ENCODE measurements at places on chromosomes 1 and 21. TPM values are rescaled to one million over a fixed set of nuclear protein-coding genes. Genes with fewer than 3 reads are reported as not detected.

Gene OR2L2
- 0.10 TPM for total RNA-seq

Gene TSSK3
- 0.70 TPM for total RNA-seq

Gene SERPINC1
- total RNA-seq = 0.23 TPM

DNA sequence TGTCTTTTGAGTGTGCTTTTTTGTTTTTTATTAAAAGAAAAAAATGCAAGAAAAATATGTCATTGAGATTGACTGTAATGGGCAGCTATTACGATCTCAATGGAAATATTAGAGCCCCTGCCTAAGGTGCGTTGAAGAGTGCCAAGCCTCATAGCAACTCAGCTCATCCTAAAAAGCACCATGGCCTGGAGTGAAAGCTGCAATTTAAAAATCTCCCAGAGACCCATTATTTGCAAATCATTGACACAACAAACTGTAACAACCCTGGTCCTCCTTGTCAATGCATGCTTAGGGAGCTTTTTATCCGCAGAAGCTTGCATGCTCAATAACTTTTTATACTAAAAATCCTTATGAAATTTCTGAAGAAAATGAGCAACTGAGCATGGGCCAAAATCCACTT lies 954.5 kb downstream of the ADGRL2 start:
- no peak for DNase-seq

- no peak for DNase-seq
Observed at GRCh38 chr1:110048923-110049601, 14.6 kb downstream of the STRIP1 start.

DNA sequence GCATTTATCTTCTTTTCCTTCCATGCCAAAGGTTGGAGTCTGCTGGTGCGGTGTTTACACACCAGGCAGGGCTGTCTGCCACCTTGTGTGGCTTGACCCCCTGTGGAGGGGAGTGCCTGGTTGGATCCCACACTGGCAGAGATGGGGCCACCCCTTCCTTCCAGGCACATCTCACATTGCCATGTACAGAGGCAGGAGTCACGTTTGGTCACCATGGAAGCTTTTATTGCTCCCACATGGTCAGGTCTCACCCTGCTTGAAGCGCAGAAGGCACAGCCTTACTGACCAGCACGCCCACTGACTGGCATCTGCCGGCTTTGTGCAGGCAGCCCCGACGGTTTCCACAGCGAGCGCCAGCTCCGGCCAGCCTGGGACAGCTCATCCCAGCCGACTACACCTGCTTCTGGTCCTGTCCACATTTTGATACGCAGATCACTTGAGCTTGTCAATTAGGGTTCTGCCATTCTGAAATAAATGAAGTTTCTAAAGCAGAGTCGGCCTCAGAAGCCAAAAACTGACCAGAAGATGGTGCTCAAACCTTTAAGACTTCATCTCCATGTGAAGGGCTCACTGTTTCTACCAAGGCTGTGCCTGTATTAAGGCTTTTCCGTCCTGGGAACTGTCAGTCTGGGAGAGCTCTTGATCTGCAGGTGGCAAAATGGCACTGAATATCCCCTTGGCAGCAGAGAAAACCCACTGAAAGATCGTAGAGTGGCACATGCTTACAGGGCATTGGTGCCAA lies 35.6 kb upstream of the EPHA8 start:
- DNase-seq = no peak

DNA sequence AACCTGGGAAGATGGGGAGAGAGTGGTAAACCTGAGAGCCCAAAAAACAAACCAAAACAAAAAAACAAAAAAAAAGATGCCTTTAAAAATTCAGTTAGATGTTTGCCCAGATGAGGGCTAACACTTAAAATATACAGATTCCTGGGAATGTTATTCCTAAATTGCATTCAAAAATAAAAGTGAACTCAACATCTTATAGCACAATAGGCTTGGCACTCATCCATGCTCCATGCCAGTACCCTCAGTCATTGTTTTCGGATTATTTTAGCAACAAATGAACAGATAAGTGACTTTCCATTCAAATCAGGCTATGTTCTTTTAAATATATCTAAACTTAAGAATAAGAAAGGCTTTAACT lies 3.7 kb downstream of the ATP1A1 start:
- DNase-seq = no peak

Gene FNDC10
- 2.7 TPM for total RNA-seq

DNA sequence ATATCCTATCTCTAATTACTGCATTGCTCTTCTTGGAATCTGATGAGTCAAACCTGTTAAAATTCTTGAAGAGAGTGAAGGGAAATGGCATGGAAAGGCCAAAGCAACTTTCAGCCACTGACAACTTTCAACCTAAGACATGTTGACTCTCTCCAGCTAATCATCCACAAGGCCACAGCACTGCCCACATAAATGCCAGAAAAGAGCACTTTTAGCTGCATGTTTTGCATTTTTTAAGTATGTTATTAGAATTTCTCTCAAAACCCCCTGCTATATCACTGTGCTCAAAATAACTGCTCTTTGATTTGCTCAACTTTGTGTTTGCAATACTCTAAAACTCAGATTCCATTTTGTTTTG lies 352.5 kb downstream of the ADGRL2 start:
- DNase-seq = no peak

All from activated CD4-positive, alpha-beta memory T cell treated with anti-CD3 and anti-CD28 coated beads, Interleukin-2, amount 10 ng/mL, durations not matched to agents 7 days and 5 days (primary cell).